KG1 (cell line): ENCODE measurements at places on chromosomes 1 and 21.

- DNase-seq: no peak
Measured at GRCh38 chr1:190019717-190020116, 457.9 kb downstream of the BRINP3 start.

DNA sequence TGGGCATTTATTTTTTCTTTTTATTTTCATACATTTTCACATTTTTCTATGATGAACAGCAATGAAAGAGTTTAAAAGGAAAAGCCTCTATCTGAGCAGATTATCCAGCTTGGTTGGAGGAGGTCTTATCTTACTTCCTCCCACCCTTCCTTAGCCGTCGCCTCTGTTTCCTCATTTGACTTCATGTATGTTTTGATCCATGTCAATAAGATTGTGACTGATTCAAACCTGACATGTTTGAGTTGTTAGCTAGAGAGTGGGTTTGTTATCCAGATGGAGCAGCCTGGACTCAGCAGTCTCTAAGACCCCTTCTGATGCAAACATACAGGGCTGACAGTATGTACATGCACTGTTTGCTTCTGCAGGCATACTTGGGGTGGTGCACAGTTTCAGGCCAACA is 31.2 kb downstream of the MACO1 start:
- DNase-seq: no peak

DNA sequence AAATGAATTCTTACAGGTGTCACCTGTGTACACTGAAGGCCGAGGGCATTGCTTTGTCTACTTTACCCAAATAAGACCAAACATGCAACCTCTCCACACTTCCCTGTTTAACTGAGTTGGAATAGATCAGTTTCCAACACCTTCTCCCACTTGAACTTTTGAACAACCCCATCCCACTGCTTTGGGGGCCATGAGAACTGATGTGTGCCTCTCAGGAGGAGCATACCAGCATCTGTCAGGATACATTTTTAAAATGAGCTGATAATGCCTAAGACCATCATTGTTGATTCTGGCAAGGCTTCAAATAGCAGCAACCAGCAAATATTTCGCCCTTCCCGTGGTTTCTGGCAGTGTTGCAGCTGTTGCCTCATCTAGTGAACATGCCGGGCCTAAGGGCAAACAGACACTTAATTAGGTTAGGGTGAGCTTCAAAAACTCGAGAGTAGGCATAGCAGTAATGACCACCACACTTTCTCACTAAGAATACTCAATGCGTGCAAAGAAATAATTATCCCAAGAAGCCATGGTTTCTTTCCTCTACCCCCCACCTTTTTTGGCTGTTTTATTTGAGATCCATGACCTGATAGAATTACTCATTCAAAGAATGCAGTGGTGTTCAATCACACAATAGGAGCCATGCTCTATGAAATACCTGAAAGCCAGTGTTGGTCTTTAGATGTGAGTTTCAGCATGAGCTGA is 63.7 kb downstream of the MAP10 start:
- no peak for DNase-seq

- no peak for DNase-seq
Measured at GRCh38 chr1:160357286-160358002, 9.4 kb upstream of the NHLH1 start.

DNA sequence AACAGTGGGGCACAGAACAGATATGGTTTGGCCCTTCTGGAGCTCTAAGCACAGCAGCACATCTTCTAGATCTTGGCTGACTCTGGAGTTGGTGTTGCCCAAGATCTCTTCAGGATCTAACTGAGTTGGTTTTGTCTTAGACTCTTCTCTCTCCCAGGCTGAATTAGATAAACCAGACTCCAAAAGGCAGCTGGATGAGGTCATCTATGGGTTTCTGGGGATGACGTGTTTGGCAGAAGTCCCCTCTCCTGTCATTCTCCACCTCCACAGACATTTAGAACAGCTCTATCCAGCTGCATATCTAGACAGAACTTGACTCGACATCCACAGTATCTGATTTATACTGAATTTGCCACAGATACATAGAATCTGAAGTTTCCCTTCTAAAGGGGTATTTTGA is 75.3 kb downstream of the ST6GALNAC5 start:
- no peak for DNase-seq

DNA sequence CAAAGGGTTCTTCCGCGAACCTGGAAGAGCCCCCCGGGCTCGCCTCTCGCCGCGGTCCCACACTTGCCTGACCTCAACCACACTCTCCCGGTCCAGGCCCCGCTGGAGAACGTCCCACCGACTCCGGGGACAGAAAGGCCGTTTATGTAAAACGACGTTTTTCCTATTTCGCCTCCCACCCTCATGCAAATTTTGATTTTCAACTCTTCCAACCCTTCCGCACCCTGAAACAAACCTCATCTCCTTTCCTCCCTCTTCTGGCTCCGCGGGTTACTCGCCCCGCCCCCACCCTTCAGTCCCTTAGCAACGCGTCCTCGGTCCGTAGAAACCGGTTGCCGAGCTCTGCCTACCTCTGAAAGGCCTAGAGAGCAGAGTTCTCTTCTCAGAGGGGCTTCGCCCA is at the start of gene C1orf141:
Gene C1orf141, minus strand, starts transcription at position 276 of the 400 bp plus-strand sequence. CDS start 7,730 bp downstream, outside the sequence.
- no peak for DNase-seq

DNA sequence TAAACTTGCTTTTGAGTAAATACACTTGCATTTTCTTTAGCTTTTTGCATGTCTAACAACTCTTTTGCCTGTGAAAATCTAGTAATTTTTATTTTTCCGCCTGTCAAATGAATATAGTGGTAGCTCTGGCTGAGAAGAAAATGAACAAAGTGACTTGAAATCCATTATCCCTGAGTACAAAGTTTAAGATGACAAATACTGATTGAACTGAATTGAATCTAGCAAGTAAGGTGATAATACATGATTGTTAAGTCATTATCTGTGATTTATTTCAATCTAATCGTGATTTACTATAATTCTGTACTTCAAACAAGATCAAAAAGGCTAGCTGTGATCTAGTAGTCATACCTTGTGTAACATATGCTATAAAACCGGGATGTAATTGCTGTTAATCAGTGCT is 42.8 kb downstream of the CHRM3 start:
- DNase-seq: no peak

- no peak for DNase-seq
Measured at GRCh38 chr1:210882414-210883221, 251.3 kb downstream of the KCNH1 start.

DNA sequence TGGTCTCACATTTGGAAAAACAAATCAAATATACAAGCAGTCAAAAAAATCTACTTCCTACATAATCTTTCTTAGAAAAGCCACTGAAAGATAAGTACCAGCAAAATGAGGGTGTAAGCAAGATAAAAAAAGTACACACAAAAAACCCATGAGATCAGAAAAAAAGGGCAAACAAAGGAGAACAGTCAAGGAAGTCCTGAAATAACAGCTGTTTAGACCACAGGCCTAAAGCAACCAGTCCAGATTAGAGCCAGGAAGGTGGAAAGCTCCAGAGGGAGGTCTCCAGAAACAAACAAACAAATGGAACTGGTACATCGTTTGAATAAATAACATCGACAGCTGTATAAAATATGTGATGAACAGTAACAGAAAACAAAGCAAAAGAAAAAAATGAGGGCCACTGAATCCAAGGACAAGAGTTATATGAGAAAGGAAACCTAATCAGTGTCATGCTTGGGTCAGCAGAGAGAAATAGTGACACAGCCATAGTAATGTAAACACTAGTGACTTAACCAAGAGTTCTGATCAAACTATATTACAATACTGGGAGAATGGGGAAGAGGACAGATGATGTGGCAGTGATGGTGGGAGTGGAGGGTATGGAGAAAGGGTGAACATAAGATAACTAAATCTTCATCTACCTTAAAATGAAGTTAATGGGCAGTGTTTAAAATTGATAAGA is 67.5 kb downstream of the NVL start:
- no peak for DNase-seq

- no peak for DNase-seq
Measured at GRCh38 chr1:200258447-200259375, 151.1 kb downstream of the ZNF281 start.

DNA sequence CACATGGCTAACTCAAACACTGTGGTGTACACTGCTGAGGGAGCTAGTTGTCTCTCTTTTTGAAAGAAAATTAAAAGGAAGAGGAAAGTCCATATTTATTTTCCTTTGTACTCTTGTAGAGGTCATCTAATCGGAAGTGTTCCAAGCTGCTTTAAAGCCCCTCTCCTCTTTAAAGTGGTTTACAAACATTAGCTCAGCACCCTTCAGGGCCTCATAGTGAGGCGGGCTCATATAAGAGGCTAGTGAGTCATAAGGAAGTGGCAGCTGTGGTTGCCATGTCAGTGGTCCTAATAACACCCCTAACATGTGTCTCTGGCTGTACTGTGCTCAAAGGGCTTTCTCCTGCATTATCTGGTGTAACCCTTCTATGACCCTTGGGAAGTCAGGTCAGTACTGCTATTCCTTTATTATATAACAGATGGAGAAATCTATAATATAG is 104.4 kb upstream of the SERBP1 start:
- DNase-seq: no peak

- DNase-seq: no peak
Measured at GRCh38 chr1:242455052-242455361, 69.5 kb downstream of the PLD5 start.

- DNase-seq: no peak
Measured at GRCh38 chr1:178311164-178311563, 185.6 kb downstream of the CLEC20A start.

GRCh38 chr1:233151861-233152260 is 143.7 kb downstream of the PCNX2 start:
- DNase-seq: no peak

DNA sequence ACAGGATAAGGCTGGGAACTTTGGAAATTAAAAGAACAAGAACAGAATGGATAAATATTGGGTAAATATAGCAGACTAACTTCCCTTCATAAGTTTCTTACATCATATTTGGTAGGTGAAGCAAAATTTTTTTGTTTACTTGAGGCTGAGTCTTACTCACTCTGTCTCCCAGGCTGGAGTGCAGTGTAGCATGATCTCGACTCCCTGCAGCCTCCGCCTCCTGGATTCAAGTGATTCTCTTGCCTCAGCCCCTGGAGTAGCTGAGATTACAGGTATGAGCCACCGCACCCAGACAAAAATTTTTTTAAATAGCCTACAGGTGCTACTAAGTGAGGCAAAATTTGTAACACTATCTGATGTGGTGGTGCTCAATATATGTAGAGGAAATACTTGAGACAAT is 50.7 kb downstream of the TM2D1 start:
- no peak for DNase-seq

GRCh38 chr21:19197950-19198349 is 794.4 kb upstream of the TMPRSS15 start:
- DNase-seq: no peak

DNA sequence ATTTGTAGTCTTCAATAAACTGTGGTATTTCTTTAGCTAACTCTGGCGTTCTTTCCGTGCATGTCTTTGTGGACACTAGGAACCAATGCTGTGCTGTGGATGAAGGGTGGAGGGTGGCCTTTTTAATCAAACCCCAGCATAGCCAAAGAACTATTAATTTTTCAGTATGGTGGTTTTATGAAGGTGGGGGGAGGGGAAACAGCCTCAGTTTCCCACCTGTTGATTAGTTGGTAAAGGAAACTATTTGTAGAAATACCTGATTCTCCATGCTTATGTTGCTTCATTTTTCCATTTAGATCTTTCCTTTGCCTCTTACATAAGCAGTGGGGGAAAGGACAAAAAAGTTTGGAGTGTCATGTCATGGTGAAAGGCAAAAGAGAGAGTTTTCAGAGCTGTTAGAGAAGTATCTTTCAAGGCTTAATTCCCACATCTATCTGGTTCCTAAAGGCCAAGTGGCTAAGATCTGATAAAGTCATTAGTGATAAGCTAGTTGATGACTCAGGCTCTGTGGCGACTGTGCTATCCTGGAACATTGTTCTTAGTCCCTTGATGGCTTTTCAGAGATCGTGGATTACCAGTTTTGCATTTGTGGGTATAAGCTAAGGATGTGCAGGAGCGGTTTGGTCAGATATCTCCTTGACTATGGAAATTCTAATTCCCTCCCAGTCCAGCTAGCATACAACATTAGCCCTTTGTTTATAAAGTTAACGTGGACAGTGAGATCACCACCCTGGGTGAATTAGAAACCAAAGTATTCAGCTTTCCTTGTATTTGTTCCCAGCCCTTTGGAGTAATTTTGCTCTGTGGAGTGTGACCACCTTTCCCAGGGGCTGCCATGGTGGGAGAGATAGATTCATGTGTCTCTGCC is 8.7 kb upstream of the HAX1 start:
- no peak for DNase-seq

- DNase-seq: no peak
Measured at GRCh38 chr1:201169203-201169602, 14.9 kb upstream of the TMEM9 start.

DNA sequence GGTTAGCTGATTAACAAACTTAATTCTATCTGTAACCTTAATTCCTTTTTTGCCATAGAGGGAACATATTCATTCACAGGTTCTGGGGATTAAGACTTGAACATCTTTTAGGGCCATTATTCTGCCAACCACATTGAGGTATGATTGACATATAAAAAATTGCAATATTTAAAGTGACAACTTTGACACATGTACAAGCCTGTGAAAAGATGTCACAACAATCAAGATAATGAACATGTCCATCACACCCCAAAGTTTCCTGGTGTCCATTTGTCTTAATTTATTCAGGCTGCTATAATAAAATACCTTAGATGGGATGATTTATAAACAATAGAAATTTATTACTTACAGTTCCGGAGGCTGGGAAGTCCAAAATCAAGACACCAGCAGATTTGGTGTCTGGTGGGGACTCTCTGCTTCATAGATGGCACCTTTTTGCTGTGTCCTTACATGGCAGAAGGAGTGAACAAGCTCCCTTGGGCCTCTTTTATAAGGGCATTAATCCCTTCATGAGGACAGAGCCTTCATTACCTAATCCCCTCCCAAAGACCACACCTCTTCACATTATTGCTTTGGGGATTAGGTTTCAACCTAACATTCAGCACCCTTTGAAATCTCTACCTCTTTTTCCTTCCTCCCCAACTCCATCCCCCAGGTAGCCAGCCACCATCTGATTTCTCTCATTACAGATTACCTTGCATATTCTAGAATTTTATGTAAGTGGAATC is 33.0 kb upstream of the TP53BP2 start:
- no peak for DNase-seq

- no peak for DNase-seq
Measured at GRCh38 chr1:195804547-195804946, 803.7 kb downstream of the KCNT2 start.

GRCh38 chr1:24609949-24610517 is 33.1 kb upstream of the SRRM1 start:
- no peak for DNase-seq

DNA sequence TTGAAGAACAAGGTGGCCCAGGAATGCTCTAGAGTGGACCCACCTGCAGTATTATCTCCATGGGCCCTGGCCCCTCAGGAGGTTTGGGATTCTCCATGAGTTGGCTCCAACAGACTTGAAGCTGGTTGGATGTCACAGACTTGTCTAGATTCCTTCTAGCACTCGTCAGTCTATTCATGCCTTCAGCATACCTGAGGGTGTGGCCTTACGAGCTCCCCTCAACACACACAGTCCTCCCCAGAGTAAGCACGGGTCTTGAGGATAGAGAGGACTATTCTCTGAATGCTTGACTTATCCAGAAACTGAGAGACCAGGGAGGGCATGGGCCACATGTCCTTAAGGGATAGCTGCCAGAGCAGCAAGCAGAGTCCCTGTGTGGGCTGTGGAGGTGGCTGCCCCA is 45.9 kb upstream of the COL6A1 start:
- DNase-seq: no peak

GRCh38 chr1:96515925-96516324 is 205.7 kb upstream of the PTBP2 start:
- DNase-seq: no peak
